ENCODE measurements at places on chromosomes 11 and 22.

- H3K36me3 ChIP-seq: no peaks in the 10 kb centered on the region
- DNase-seq: no peak
- no peaks in the 10 kb centered on the region for H3K27me3 ChIP-seq
- no peak overlapping the region for H3K4me3 ChIP-seq
Measured at GRCh38 chr11:116513894-116514293, 258.9 kb downstream of the BUD13 start.

DNA sequence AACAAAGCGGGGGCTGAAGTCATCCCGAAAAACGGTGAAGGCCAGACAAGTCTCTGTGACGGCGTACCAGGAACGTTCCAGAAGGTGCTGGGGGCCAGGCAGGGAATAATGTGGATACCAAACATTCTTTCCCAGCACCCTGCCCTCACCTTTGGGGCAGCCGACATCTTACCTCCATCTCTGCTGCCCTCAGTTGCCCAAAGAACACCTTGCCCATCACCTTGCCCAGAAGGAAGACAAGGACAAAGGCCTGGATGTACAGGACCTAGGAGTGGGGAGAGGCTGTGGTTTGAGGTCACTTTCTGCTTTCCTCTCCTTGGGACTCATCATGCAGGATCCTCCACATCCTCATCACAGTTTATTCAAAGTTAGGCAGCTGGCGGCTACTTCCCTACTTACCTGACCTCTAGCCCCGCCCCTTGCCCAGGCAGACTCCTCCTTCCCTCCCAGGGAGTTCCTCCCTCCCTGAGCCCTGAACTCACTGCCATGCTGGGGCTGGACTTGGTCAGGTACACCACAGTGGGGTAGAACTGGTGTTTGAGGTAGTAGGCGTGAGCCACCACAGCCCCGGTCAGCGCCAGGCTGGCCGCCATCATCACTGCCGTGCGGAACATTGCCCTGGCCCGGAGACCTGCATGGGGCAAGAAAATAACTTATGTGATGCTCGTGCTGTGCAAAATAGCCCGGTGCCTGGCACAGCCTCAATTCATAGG is 1.2 kb downstream of the SYVN1 start:
- peaks cover 31% of the 10 kb centered on the region for H3K4me1 ChIP-seq
- peak overlapping the region; percentile 99 for H3K27ac ChIP-seq
- peaks cover 46% of the 10 kb centered on the region for H3K36me3 ChIP-seq
- peak overlapping the region; percentile 92 for H3K4me3 ChIP-seq
- peak; percentile 36 for DNase-seq

GRCh38 chr11:93832780-93833179 is 17.6 kb downstream of the VSTM5 start:
- no peak for DNase-seq
- no peaks in the 10 kb centered on the region for H3K36me3 ChIP-seq
- no peaks in the 10 kb centered on the region for H3K27me3 ChIP-seq
- H3K4me1 ChIP-seq: no peaks in the 10 kb centered on the region
- H3K4me3 ChIP-seq: no peak overlapping the region

DNA sequence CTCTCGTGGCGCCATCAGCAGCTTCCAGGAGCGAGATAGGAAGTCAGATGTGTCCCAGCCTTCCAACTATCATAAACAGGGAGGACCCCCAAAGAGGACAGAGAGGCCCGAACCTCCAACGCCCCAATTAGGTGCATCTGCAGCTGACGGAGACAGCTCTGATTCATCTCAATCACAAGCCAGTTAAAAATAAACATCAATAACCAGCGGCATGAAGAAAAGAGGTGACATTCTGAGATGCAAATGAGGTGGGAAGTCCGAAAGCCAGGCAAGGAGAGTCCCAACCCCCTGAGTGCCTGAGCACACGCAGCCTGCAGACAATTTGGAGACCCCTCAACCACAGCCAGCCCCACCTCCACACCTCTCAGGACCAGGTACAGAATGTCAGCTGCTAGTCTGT is 28.1 kb upstream of the IGSF9B start:
- no peaks in the 10 kb centered on the region for H3K36me3 ChIP-seq
- H3K27me3 ChIP-seq: no peaks in the 10 kb centered on the region
- DNase-seq: no peak
- H3K4me3 ChIP-seq: no peak overlapping the region
- H3K27ac ChIP-seq: no peak overlapping the region

- H3K27ac ChIP-seq: no peak overlapping the region
- H3K4me1 ChIP-seq: no peaks in the 10 kb centered on the region
- DNase-seq: no peak
- H3K4me3 ChIP-seq: no peak overlapping the region
- no peaks in the 10 kb centered on the region for H3K36me3 ChIP-seq
Measured at GRCh38 chr11:33668951-33669596, 31.6 kb downstream of the C11orf91 start.

DNA sequence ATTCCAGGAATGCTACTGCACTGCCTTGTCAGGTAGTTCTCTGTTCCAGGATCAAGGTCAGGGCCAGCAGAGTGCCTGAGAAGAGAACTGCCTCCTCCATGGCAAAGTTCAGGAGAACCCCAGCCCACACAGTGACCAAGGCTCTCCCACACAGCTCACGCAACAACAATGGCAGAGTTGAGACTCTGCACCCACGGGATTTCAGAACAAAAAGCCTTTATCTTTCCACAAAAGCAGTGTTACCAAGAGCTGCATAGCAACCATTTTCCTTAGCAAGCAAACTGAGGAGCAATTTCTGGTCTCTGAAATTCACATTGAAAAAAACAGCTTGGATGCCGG is 11.1 kb downstream of the PLAAT3 start:
- H3K4me3 ChIP-seq: no peak overlapping the region
- DNase-seq: no peak
- H3K27ac ChIP-seq: no peak overlapping the region
- H3K36me3 ChIP-seq: no peaks in the 10 kb centered on the region

- no peak overlapping the region for H3K27ac ChIP-seq
- no peak overlapping the region for H3K4me3 ChIP-seq
- H3K4me1 ChIP-seq: peaks cover 21% of the 10 kb centered on the region
Measured at GRCh38 chr11:114036147-114036811, 23.2 kb upstream of the ZBTB16 start.

- H3K36me3 ChIP-seq: no peaks in the 10 kb centered on the region
- no peak overlapping the region for H3K4me3 ChIP-seq
- H3K27me3 ChIP-seq: no peaks in the 10 kb centered on the region
- no peak for DNase-seq
Measured at GRCh38 chr11:24635588-24636290, 138.9 kb downstream of the LUZP2 start.

DNA sequence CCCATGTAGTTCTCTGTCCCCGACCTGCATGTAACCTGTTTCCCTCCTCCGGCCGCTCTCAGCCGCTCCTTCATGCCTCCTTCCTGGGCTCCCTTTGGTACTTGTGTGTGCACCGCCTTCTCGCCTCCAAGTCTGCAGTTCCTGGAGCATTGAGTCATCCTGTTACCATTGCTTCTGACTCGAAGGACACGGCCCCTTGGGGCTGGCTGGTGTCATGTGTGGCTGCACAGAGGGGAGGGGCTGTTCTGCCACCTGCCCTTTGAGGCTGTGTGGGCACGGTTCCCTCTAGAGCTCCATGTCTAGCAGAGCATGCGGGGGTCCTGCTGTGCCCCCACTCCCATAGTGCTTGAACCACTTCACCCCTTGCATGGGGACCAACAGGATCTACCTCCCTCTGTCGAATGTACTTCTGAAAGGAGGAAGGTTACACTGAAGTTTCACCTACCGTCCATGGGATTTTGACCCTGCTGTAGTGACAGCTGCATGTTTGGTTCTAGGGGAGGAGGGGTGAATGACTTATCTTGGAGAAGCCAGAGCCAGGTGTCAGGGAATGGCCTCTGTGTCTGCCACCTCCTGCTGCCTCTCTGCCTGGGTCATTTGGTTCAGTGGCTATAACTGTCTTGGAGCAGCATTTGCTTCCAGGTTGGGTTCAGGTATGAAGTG is 39.6 kb downstream of the BCR start:
- peaks cover 100% of the 10 kb centered on the region for H3K4me1 ChIP-seq
- no peaks in the 10 kb centered on the region for H3K27me3 ChIP-seq
- no peaks in the 10 kb centered on the region for H3K36me3 ChIP-seq

GRCh38 chr22:33785283-33785968 is 134.8 kb downstream of the LARGE1 start:
- no peak overlapping the region for H3K27ac ChIP-seq
- H3K4me3 ChIP-seq: no peak overlapping the region
- no peak for DNase-seq
- no peaks in the 10 kb centered on the region for H3K4me1 ChIP-seq

DNA sequence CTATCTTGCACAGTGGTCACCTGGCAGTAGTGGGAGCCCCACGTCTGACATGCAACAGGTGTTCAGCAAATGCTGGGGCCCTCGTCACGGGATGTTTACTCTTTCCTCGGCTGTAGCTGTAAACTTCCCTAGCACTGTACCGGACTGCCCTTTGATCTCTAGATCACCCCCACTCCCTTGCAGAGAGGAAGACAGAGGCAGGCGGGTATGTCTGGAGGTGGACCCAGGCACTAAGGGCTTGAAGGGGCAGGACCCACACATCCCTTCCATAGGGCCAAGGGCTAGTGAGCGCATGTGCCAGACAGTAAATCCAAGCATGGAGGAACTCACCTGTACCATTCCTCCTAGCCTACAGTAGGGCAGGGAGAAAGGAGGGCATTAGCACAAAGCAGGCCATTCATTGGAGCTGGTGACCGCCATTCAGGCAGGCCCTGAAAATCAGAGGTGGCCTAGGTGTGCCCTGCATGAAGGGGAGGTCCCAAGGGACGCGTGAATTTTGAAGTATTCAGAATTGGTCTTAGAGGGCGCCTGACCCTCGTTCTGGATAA is 1.9 kb upstream of the SMTN start:
- H3K4me3 ChIP-seq: no peak overlapping the region
- no peak for DNase-seq
- H3K27me3 ChIP-seq: no peaks in the 10 kb centered on the region
- no peak overlapping the region for H3K27ac ChIP-seq
- peaks cover 32% of the 10 kb centered on the region for H3K4me1 ChIP-seq

- H3K27me3 ChIP-seq: no peaks in the 10 kb centered on the region
- peaks cover 38% of the 10 kb centered on the region for H3K4me1 ChIP-seq
- H3K36me3 ChIP-seq: no peaks in the 10 kb centered on the region
- no peak overlapping the region for H3K27ac ChIP-seq
Measured at GRCh38 chr11:73308961-73309919, 1.2 kb downstream of the ARHGEF17 start.

GRCh38 chr11:105144887-105145286 is 5.3 kb upstream of the CARD18 start:
- DNase-seq: no peak
- no peak overlapping the region for H3K4me3 ChIP-seq
- no peaks in the 10 kb centered on the region for H3K36me3 ChIP-seq
- H3K27ac ChIP-seq: no peak overlapping the region

GRCh38 chr11:74312326-74312725 is 886 bp upstream of the P4HA3 start:
- H3K36me3 ChIP-seq: no peaks in the 10 kb centered on the region
- H3K27ac ChIP-seq: no peak overlapping the region
- peak; percentile 21 for DNase-seq
- peaks cover 10% of the 10 kb centered on the region for H3K27me3 ChIP-seq
- H3K4me1 ChIP-seq: peaks cover 20% of the 10 kb centered on the region

DNA sequence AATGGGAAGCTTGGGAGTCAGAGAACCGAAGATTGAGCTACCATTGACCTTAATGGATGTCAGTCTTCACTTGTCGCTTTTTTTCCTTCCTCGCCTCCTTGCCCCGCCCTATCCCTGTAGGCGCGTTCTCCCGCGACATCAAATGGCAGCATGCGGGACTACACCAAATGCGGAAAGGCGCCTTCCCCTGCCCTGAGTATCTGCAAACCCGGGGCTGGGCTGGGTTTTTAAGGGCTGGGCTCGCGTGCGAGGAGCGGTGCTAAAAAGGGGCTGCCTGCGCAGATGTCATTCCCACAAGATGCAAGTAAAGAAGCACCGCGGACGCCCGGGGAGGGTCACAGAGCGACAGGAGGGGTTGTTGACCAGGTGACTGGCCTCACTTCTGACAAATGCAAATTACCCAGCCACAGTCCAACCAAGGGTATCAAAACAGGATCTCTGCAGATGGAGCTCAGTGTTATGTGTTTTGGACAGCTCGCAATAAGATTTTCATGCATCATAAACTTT is 4.7 kb upstream of the FAM111B start:
- DNase-seq: peak; percentile 70
- H3K36me3 ChIP-seq: no peaks in the 10 kb centered on the region
- peak overlapping the region; percentile 20 for H3K27ac ChIP-seq
- peaks cover 27% of the 10 kb centered on the region for H3K4me1 ChIP-seq
- H3K27me3 ChIP-seq: no peaks in the 10 kb centered on the region

DNA sequence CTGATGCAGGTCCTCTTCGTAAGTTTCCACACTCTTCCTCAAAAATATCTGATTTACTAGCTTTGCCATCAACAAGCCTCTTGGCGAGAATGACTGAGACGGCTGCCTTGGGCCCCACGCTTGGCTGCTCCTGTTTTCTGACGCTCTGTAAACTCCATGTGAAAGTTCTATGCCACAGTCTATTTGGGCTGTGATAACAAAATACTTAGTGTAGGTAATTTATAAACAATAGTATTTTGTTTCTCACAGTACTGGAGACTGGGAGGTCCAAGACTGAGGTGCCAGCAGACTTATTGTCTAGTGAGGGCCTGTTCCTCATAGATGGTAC is 123.2 kb upstream of the SORL1-AS1 start:
- no peak overlapping the region for H3K27ac ChIP-seq
- peaks cover 52% of the 10 kb centered on the region for H3K4me1 ChIP-seq
- H3K36me3 ChIP-seq: peaks cover 90% of the 10 kb centered on the region
- H3K27me3 ChIP-seq: no peaks in the 10 kb centered on the region

DNA sequence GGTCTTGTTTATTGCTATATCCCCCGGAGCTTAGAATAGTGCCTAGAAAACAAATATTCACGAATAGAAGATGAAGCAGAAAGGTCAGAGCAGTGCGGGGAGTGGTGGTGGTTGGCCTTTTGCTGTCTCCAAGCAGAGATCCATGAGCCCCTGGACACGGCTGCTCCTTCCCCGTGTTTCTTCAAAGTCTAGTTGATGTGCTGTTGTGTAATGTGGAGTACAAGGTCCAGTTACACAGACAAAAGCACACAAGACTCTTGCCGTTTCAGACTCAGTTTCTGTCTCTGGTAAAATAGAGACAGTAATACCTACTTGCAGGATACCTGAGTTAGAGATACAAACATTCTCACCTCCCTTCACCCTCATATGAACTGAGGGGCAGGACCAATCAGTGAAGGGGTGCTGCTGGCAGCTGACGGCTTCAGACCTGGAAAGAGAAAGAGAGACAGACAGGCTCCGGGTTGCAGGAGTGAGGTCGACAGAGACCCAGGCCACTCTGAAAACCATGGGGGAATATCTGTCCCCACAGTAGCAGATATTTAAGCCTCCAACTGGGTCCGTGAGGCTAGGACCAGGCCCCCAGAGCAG is 56.2 kb downstream of the RASSF10 start:
- H3K27me3 ChIP-seq: no peaks in the 10 kb centered on the region
- H3K4me3 ChIP-seq: no peak overlapping the region
- no peaks in the 10 kb centered on the region for H3K4me1 ChIP-seq
- DNase-seq: no peak

GRCh38 chr11:64110465-64111375 is 55.2 kb downstream of the MACROD1 start:
- no peak overlapping the region for H3K27ac ChIP-seq
- no peaks in the 10 kb centered on the region for H3K36me3 ChIP-seq
- no peaks in the 10 kb centered on the region for H3K27me3 ChIP-seq
- H3K4me3 ChIP-seq: no peak overlapping the region
- no peaks in the 10 kb centered on the region for H3K4me1 ChIP-seq

Data from CD14-positive monocyte (primary cell).